ENCODE measurements at places on chromosomes 12 and 14.

DNA sequence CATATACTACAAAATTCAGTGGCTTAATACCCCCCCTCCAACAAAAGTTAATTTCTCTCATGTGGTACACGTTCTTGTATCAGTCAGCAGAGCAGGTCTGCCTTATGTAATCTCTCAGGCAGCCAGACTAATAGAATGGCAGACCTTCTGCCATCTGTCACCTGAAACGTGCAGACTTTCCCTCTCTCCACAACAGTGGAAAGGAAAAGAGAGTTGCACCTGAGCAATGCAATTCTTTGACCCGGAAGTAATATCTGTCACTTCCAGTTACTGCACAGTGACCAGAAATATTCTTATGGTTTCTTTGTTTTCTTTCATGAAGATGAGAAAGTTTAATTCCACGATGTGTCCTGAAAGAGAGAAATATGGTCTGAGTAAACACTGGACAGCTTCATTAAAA lies 14.4 kb downstream of the KERA start:
- DNase-seq = no peak

DNA sequence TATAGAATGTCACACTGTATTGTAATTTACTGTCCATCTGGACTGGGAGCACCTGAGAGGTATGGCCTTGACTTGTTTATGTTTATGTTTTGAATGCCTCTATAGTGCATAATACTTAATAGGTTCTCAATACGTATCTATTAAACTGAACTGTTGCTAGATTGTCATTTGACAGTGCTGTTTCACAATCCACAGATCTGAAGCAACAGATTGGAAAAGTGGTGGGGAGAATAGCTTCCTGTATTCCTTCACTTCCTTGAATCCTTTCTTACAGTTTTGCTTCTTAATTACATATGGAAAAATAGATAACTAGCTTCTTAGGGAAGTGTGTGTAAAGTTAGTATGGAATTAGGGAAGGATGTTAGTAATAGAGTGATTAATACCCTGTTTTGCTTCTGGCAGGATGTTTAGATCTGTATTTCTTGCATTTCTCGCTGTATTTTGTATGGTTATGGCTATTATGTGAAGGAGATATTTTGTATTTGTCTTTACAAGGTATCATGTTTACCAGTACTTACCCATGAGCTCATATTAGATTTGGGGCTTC lies 4.5 kb downstream of the CNOT2 start:
- DNase-seq = no peak

GRCh38 chr12:93243689-93244513 lies 133.8 kb upstream of the NUDT4 start:
- DNase-seq = no peak

DNA sequence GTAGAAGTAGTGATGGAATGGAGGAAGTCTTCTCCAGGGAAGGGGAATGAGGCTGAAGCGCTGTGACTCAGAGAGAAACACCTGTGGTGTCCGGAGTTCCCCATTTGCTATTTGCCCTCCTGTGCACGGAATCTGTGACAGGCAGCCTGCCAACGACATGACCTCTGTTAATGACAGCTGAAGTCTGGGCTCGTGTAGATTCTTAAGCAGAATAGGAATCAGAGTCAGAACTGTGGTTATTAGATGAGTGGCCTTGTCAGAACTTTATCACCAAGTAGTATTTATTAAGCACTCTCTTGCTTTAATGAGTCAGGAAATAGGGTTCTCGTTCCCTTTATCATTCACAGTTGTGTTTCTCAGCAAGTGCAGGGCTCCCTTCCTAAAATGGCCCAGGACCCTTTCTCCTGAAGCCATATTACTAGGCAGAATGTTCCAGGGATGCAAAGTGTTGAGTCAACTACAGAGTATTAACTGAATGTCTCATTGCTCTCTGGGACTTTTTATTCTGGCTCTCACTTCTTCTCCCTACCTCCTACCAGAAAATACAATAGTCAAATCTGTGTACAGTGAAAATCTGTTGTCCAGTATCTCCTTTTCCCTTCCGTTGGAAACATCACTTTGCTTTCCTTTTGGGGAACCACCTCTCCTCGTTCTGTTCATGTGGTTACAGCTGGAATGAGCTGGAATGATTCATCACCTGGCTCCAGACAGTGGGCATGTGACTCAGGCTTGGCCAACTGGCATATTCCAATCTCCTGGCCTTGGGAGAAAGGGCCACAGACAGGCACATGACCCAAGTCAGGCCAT lies 77.8 kb upstream of the MAX start:
- DNase-seq = peak; percentile 32

DNA sequence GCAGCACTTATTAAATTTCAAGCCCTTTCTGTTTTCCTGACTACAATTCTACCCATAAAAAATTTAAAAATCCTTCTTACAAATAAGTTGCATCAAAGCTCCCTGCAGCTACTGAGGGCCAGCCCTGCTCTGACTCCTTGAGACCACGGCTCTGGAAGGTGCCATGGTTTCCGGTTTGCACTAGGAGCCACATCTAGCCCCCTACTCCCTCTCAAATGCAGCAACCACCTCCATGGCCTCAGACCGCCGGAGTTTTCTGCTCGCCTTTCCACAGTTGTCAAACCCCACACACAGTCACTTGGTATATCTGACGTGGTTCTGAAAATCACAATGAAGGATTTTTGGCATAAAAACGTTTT lies 30.1 kb downstream of the P2RX4 start:
- DNase-seq = no peak

DNA sequence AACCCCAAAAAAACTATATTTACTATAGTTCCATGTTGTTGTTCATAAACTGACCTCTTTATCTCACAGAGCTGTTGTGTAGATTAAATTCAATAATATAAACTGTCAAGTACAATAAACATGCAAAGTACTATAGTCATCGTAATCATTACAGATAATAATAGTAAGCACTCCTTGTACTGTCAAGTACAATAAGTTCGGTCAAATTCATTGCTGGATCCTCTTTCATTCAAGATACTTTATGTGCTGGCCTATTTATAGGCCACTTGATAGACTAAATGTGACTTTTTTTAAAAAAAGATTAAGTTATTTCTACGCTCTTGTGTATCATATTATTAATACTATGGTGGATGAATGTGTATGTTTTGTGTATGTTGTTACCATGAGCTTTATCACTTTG lies 39.2 kb upstream of the KCNJ8 start:
- DNase-seq = no peak

DNA sequence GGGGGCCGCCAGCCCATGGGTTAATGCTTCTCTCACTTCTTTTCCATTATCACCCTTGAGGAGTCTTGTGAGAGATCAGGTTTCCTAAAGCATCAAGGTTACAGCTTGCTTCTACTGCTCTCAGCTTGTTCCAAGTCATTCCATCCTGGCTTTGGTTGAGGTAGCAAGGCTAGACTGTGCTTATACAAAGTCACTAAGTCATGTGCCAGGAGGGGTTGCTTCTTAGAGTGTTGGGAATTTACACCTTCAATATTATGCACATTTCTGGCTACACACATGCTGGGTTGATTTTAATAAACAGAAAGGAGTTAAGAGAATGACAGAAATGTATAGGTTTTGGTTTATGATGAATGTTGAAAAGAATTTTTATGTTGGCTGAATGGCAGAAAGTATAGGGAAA lies 21.8 kb downstream of the IFT43 start:
- DNase-seq = no peak

DNA sequence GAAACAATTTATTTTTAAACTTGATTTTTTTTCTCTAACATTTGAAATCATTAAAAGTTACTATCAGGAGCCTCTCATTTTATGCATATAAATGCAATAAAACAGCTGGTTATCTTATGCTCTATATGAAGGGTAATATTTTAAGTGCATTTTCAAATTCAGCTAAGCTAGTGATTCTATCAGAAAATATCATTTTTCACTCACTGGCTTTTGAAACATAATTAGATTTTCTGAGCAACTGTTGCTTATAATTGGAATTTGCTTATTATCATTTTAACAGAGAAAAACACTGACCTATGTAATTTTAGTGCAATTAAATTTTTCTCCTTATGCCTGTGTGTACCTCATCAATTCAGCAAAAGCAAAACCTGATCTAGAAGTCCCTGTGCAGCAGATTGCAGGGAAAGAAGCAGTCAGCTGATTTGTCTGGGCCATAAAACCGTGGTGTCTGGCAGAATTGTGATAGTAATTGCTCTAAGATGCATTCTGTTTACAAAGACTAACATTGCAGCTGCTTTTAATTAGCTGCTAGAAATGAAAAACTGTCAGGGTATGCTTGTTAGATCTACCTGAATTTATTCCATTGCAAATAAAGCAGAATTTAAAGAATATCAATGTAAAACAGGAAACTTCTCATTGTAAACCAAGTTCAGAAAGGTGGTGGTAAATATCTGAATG lies 75.0 kb downstream of the BICD1 start:
- no peak for DNase-seq

- no peak for DNase-seq
These were observed 233.4 kb upstream of the SYT10 start for GRCh38 chr12:33672836-33673577.

GRCh38 chr12:124738636-124739467 lies 124.8 kb downstream of the SCARB1 start:
- DNase-seq = no peak

GRCh38 chr12:85279449-85280164 lies 413 bp upstream of the ALX1 start:
- no peak for DNase-seq

- no peak for DNase-seq
These were observed 183.2 kb downstream of the C12orf50 start for GRCh38 chr12:87846045-87846444.

DNA sequence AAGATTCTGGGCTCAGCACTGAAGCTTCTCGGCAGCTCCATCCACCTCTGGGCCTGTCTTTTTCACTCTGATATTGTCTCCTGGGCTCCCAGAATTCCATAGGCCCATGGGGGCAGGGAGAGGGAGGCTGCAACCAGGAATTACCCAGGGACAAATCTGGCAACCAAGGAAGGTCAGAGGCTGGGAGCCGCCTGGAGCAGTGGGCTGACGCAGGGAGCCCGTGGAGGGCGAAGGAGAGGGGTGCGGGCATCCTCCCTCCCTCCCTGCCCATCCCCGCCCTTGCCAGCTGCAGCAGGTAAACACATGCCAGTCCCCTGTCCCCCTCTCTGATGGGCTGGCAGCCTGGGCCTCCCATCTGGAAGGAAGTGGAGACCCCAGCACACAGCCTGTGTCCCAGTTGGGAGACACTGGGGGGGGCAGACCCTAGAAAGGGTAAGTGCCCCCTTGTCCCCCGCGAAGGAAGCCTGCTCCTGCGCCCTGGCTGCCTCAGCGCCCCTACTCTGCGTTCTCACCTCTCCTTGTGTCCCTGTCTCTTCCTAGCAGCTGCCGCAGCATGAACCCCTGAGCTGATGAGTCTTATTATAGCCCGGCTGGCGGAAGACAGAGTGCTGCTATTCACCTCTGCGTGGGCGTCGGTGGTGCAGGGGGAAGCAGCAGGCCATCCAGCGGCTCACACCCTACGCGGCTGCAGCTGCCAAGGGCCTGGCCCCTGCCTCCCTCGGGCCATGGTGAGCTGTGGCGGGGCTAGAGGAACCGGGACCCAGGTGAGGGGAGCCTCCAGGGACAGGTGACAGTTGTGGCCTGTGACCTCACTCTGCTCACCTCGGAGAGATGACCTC lies 6.7 kb downstream of the LRTM2 start:
- no peak for DNase-seq

DNA sequence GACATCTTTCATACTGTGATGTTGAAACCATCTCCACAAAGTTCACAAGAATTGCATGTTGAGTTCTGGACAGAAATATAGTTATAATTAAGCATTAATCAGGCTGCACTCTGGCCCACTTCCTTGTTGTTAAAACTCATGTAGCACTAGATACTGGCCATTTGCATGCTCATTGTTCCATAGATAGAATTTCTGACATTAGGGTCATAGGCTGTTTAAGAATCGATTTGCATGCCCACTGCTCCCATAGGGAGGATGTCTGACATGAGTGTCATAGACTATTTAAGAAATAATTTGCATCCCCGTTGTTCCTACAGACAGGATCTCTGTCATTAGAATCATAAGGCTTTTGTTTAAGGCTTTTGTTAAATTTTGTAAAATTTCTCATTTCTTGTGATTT lies 50.2 kb downstream of the MYF5 start:
- no peak for DNase-seq

- no peak for DNase-seq
These were observed 8.7 kb downstream of the LRP1-AS start for GRCh38 chr12:57138526-57139272.

DNA sequence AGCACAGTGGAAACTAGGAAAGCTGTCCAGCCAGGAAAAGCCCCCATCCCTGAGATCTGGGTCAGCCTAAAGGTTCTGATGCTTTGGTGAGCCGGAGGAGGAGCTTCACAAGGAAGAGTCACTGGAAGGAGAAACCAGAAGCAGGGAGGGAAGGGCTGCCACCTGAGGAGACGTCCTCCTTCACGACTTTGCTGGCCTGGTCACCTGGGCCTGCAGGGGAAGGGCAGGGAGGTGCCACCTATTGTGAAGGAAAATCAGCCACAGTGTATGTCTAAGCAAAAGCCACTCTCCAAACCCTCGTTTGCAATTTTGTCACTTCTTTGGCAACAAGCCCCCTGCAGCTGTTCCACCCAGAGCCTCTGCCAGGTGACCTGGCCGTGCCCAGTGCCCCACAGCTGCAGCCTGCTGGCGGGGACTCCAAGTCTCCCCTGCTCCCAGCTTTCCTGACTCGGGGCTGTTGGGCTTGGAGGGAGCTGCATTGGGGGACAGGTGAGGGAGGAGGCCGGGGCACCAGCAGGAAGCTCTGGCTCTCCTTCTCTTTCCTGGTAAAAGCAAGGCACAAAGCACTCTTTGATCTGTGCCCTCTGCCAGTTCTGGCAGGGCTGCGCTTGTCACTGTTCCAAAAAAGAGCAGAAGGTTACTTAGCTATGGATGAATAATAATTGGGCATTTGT lies 120.9 kb upstream of the BCL2L14 start:
- no peak for DNase-seq

DNA sequence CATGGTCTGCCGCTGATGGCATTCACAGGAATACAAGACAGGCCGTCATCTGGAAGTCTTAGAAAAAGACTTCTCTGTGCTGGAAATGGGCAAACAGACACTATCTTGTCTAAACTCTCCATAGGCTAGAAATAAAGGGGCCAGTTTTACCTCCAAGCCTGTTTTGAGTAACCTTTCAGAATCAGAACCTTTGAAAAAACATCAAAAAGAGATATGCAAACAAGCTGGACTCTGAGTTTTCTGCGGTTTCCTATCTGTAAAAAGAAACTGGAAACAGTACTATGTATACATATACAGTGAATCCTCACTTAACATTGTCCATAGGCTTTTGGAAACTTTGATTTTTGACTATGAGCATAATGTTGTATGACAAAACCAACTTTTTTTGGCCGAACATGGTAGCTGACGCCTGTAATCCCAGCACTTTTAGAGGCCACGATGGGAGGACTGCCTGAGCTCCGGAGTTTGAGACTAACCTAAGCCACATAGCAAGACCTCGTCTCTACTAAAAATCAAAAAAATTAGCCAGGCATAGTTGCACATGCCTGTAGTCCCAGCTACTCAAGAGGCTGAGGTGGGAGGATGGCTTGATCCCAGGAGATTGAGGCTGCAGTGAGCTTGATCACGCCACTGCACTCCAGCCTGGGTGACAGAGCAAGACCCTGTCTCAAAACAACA lies 92.9 kb upstream of the MAX start:
- no peak for DNase-seq

DNA sequence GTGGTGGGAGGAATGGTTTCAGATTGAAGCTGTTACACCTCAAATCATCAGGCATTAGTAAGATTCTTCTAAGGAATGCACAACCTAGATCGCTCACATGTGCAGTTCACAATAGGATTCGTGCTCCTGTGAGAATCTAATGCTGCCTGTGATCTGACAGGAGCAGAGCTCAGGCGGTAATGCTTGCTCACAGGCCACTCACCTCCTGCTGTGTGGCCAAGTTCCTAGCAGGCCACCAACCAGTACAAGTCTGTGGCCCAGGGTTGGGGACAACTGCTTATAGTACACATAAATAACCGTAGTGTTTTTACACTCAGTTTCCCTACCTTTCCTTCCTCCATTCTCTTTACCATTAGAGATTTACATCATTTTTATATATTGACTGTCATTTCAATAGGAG lies 121.4 kb downstream of the SLCO1B3 start:
- DNase-seq = no peak

All from activated T-cell treated with anti-CD3 and anti-CD28 coated beads for 24 hours (primary cell).